ENCODE measurements at places on chromosomes 2 and 18.

- DNase-seq = no peak
These were observed 121.3 kb downstream of the MTX2 start for GRCh38 chr2:176390276-176391147.

GRCh38 chr2:42281416-42282081, 79.5 kb downstream of the COX7A2L start:
- DNase-seq = no peak

DNA sequence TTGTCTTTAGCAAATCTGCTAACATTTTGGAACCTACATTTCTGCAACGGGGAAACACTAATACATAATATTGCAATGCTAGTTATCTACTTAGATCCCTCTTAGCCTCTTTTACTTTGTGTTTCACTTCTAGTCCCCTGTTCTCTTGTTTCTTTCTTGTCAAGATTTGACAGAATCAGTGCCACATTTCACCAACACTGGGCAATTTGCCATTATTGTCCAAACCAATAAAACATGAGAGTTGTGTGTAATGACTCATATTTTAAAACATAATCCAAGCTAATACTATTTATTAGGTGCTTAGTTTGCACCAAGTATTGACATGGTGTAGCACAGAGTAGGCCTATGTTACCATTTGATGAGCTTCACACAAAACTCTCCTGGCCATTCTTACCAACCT, 33.7 kb upstream of the ACVR1C start:
- no peak for DNase-seq

GRCh38 chr2:392926-393280, 105.0 kb upstream of the ALKAL2 start:
- no peak for DNase-seq

DNA sequence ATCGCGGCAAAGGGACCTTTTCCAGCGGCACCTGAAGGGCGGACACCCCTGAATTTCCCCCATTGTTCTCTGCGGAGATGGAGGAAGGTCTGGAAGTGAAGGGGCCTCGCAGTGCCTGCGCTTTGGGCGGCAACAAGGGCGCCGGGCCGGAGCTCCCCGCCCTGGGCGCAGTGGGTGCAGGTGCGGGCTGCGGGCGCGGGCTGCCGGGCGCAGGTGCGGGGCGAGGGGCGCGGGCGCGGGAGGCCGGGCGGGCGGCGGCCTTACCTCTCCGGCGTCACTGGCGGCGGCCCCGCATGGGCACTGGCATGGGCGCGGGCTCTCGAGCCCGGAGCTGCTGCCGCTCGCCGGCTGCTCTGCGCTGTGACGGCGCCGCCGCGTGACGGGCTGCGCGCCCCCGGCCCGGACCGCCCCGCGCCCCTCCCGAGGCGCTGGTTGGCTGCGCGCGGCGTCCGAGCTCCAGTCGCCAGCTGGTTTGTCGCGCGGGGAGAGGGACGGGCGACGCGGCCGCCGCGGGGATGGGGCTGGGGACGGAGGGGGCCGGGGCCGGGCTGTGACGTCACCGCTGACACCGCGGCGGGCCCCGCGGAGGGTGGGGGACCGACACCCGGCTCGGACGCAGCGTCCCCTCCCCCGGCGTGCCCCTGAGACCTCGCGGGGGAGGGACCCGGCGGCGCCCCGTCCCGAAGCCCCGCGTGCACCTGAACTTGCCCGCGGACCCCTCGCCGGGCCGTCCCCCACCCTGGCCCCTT, at the start of gene KIF1A:
Gene KIF1A, minus strand, starts transcription at position 362 of the 749 bp plus-strand sequence. CDS start 22,467 bp downstream, outside the sequence.
- peak; percentile 97 for DNase-seq

DNA sequence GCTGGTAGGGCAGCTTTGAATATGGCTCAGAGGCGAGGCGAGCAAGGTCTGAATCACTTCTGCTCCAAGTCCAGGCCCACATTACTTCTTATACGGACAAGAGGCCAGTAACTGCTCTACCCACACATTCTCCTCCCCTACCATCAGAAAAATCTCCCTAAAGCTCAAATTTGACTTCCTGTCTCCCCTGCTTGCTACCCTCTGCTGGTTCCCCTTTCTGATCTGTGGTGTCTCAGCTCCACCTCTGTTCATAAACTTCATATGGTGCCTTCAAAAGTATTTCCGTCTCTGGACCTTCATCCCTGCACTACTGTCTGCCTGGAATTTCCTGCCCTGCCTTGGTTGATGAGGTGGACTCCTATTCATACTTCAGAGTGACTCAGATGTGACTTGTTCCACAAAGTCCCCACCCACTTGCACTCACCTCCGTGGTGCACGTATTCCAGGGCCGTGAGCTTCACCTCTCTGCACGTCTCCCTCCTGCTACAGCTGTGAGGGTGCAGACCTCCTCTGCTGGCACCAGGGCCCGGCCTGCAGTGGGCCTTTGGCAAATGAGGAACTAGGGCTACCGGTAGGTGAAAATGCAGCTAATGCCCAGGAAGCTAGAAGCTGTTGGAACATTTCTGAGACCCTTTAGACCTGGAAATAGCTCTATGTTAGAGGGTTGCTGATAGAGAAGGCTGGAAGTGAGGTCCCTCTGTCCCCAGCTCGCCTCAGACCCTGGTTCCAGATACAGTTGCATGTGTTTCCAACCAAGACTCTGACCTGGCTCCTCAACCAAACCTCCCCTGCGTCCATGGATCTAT, 24.6 kb upstream of the KCMF1 start:
- DNase-seq = no peak

GRCh38 chr2:105144941-105145300, 96.6 kb upstream of the GPR45 start:
- DNase-seq = no peak

DNA sequence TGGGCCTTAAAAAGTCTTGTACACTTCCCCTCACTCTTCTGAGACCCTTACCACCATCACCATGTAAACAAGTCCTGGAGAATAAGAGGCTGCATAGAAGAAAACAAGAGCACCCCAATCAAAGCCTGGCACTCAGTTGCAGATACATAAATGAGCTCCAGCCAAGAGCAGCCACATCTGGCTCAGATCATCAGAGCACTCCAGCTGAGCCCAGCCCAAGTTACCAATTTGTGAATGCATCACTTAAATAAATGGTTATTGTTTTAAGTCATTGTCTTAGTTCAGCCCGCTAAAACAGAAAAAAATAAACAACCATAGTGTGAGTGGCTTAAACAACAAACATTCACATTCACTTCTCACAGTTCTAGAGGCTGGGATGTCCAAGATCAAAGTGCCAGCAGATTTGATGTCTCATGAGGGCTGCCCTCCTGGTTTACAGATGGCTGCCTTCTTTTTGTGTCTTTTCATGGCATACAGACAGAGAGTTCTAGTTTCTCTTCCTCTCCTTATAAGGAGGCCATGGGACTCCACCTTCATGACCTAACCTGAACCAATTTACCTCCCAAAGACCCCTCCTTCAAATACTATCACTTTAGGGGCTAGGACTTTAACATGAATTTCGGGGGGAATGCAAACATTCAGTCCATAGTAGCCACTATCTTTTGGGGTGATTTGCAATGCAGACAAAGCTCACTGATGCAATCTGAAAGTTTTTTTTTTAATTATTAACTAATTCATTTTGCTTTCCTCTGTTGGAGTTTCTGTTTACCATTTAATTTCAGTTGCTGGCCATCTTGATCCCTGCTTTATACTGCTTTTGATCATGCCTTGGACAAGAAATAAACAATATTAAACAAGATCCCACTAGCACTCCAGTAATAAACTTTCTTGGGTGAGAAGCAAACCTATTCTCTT, 187.5 kb upstream of the ACVR2A start:
- DNase-seq = no peak

DNA sequence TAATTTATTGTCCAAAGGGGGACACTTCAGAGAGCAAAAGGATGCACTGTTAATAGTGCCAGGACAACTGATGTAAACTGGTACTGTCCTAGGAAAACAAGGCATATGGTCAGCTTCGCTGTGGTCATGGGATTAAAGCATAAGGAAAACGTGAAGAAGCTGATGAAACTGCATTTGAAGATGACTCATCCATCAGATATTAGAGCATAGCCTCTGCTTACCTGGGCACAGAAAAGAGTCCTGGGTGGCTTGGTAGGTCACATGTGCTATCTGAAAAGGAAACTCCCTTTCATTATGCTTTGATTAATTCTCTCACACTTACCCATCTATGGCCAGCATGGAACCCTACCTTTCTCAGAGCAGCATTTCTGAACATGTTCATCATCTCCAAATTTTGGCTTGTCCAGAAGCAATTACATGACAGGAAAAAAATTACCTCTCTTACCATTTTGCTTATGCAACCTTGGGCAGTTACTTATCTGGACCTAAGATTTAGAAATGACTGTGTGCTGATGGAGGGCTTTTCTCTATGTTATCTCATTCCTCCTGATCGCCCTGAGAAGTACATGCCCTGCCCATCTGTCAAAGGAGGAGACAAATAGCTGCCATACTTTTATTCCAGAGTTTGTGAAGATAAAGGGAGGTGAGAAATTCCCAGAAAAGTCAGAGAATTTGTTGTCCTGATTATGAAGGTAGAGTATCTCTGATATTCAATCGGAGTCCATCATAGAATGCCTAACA, 275.3 kb upstream of the SLC14A2 start:
- no peak for DNase-seq

DNA sequence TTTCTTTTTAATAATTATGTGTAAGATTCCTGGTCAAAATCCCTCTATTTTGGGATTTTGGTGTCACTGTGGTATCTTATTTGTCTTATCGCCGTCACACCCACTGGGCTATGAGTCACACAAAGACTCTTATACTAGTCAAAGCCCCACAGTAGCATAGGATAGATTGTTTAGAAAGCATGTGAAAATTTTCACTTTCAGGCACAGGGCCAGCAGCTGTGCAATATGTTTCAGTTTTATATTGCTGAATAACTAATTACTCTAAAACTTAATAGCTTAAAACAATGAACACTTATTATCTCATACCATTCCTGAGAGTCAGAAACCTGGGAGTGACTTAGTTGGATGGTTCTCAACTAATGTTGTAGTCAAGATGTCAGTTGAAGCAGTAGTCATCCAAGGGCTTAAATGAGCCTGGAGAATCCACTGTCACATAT, 24.0 kb downstream of the CFAP210 start:
- no peak for DNase-seq

DNA sequence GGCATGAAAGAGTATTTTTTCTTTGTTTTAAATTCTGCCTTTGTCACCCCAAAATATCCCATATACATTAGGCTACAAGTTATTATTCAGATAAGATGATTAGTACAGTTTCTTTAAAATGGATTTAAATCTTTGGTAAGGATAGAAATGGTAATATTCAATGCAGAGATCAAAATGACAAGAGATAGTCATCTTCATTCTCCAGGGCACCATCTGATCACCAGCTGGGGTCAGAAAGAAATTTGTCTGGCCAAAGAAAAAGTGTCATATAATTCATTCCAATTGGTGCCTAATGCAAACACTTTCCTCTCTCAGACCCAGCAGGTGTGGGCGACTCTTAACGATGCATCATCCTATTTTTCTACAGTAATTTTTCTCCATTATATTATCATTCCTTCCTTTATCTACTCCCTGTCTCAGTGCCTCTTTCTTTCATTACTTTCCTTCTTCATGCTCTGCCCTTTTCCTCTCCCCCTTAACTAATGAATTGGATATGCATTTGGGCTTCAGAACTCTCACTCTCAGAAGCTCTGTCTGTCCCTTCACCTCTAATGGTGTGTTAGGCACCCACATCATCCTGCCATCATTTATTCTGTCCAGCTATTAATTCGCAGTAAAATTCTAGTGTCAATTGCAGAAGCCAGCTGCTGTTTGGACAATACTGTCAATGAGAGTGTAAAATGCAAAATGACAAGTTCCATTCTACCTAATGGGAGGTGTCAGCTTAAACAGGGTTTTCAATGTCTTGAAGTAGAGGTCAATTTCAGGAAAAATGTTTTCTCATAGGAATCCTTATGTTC, 570.5 kb downstream of the TDRD15 start:
- DNase-seq = no peak

- no peak for DNase-seq
These were observed 134.2 kb upstream of the CHAC2 start for GRCh38 chr2:53633441-53633840.

- DNase-seq = no peak
These were observed 318.7 kb downstream of the CYP26B1 start for GRCh38 chr2:71829008-71829407.

- no peak for DNase-seq
These were observed 3.1 kb upstream of the RIOK3 start for GRCh38 chr18:23450022-23450421.

- no peak for DNase-seq
These were observed 137.7 kb downstream of the ABCA12 start for GRCh38 chr2:215000721-215001120.

GRCh38 chr2:108022628-108023027, 36.3 kb downstream of the SLC5A7 start:
- DNase-seq = no peak
